Fibroblast of skin of left biceps (primary cell): ENCODE measurements at places on chromosomes 5 and 9.

DNA sequence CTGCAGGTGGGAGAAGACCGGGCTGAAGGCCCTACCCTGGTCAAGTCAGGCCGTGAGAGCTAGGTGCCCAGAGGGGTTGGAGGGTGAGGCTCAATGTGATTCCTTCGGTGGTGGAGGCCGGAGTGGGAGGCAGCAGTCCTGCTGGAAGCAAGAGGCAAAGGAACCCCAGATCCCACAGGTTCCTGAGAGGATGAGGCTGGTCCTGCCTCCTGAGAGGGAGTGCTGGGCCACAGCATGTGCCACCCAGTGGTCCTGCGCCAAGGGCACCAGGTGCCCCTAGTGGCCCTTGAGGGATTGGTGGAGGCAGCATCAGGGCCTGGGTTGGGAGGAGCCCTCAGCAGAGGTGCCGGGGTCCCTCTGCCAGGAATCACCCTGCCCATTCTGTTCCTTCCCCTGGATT is 59.1 kb downstream of the BARX1 start:
- no peak for DNase-seq

DNA sequence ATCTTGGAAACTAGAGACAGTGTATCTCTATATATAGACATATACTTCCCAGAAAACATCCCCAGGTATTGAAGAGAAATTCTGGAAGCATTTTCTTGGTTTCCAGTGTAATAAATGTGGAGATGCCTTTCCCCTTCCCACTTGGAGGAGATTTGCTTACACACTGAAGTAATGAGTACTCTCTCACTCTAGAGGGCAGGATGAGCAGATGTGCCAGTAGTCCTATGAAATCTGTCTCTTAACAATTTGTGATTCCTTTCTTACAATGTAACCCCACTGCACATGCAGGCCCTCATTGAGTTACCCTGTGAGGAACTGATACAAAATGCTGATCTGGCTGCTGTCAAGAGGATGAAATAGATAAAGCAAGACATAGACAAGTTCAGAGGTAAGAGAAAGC is 567.2 kb downstream of the SLCO4C1 start:
- DNase-seq, result no peak

- no peak for DNase-seq
Measured at GRCh38 chr9:36479101-36479500, 79.0 kb upstream of the RNF38 start.

DNA sequence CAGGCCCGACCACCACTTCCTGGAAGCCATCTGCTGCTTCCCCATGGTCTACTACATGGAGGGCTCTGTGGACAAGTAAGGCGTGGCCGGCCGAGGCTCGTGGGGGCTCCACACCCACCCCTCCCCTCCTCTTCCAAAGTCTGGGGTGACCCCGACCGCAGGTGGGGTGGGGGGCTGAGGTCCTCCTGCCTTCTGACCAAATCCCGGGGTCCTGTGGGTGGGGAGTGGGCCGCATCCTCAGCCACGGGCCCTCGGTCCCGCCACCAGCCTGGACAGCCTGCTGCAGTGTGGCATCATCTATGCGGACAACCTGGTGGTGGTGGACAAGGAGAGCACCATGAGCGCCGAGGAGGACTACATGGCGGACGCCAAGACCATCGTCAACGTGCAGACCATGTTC is 76.4 kb downstream of the KCNT1 start:
- DNase-seq, result no peak

- DNase-seq, result no peak
Measured at GRCh38 chr9:17802249-17802857, 223.5 kb downstream of the SH3GL2 start.

DNA sequence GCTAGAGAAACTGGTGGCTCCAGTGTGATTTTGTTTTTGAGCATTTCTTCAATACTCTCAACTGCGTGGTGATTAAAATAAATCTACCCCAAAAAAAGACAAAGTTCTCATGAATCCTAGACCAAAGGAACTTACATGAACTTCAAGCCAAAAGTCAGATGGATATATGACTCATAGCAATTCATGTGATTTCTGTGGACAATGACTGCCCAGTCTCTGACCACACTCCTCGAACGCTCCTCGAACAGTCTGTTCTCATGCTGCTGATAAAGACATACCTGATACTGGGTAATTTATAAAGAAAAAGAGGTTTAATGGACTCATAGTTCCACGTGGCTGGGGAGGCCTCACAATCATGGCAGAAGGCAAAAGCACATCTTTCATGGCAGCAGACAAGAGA is 46.4 kb upstream of the CEP78 start:
- no peak for DNase-seq

- DNase-seq, result peak; percentile 39
Measured at GRCh38 chr9:37976714-37977477, 73.0 kb upstream of the SLC25A51 start.

GRCh38 chr5:125607018-125607417 is 816.2 kb upstream of the GRAMD2B start:
- DNase-seq, result no peak

- no peak for DNase-seq
Measured at GRCh38 chr5:39767916-39768315, 343.1 kb upstream of the DAB2 start.

- no peak for DNase-seq
Measured at GRCh38 chr5:150081541-150082283, 4.6 kb downstream of the CSF1R start.

DNA sequence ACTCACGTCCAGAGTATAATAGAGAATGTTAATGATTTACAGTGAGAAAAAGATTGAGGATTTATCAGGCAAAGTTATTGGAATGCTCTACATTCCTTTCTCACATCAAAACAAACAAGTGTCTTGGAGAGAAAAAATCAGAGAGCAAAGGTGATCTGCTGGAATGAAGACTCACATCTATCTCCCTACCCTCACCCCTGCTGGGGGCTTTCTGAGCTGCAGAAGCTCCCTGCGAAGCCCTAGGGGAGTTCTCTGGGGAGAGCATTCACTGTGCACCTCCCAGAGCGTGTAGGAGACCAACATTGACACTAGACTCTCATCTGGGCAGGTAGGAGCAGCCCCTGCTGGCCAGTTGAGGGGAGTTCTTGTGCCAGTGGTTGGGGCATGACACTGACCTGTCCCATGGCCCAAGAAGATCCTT is 76.6 kb upstream of the ADAMTS16 start:
- DNase-seq, result no peak

GRCh38 chr9:73780916-73781315 is 629.3 kb downstream of the ANXA1 start:
- DNase-seq, result peak; percentile 30

DNA sequence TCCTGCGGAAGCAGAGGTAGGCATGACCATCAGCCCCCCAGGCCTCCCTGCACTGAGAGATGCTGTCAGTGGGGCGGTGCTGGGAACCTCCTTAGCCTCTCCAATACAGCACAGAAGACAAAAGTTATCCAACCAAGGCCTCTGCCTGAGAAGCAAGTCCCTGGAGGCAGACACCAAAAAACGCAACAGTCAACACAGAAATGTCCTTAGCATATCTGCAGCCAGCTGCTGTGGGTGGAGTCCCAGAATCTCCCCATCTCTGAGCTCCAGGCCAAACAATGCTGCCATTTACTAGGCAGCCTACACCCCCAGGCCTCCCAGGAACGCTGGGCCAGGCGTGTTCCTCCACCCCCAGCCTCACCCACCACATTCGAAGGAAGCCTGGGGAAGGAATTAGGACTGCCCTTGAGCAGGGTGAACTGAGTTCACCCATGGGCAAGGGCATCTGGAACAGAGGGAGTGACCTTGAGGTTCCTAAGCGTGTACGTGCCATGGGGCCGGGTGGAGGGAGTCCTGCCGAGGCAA is 43.7 kb downstream of the STK10 start:
- DNase-seq, result no peak

GRCh38 chr9:125190361-125190801 is 778 bp upstream of the PPP6C start:
- no peak for DNase-seq

- no peak for DNase-seq
Measured at GRCh38 chr5:97167435-97167834, 15.6 kb downstream of the RIOK2 start.

DNA sequence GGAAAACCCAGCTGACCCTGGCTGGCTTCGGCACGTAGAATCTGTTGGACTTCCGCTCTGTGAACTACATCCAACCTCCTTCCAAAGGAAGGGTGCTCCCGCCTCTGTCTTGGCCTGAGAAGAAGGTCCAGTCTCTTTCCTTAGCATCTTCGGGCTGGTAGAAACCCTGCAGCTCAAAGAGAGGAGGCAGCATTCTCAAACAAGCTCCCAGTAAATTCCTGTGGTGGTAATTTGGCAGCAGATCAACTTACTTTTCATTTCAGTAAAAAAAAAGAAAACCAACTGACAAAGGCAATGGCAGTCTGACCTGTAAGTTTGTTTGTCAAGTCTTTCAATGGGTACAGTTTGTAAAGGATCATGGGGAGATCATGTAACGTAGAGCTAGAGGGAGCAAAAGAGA is 176.7 kb downstream of the MED10 start:
- peak; percentile 16 for DNase-seq

- no peak for DNase-seq
Measured at GRCh38 chr9:90107040-90107725, 502.4 kb downstream of the GADD45G start.

GRCh38 chr5:32542216-32543059 is 42.9 kb upstream of the SUB1 start:
- no peak for DNase-seq

- peak; percentile 31 for DNase-seq
Measured at GRCh38 chr5:36944607-36945225, 68.1 kb downstream of the NIPBL start.

GRCh38 chr5:59322058-59322457 is 571.5 kb downstream of the PDE4D start:
- DNase-seq, result no peak

- DNase-seq, result no peak
Measured at GRCh38 chr9:68750786-68751185, 45.7 kb downstream of the PIP5K1B start.

- DNase-seq, result no peak
Measured at GRCh38 chr9:133470427-133470924, 8.4 kb downstream of the SLC2A6 start.

- DNase-seq, result no peak
Measured at GRCh38 chr9:3434594-3434993, 91.2 kb downstream of the RFX3 start.

GRCh38 chr5:150496098-150496497 is 11.8 kb upstream of the NDST1 start:
- no peak for DNase-seq

GRCh38 chr5:61805101-61805500 is 473.0 kb downstream of the ZSWIM6 start:
- DNase-seq, result peak; percentile 30

DNA sequence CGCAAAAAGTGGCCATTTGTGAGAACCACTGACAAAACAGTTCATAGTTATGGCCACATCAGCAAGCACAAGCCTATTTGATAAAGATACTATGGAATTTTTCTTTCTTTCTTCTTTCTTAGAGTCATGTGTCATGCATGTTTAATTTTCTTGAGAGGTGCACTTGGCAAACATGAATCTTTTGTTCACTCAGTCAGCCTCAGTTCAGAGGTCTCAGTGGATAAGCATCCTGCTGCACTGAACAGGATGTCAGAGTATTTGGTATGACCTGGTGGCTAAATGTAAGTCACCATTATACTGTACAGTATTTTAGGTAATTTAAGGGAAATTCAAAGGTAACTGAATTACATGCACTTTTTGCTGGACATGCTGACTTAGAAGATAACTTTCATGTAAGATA is 5.4 kb downstream of the NNT start:
- DNase-seq, result no peak

GRCh38 chr5:88882276-88883038 is 527 bp downstream of the MEF2C start:
- no peak for DNase-seq
